Left kidney (tissue), 8 donors: ENCODE measurements at places on chromosomes 12 and 14. TPM values are rescaled to one million over a fixed set of nuclear protein-coding genes. Genes with fewer than 3 reads are reported as not detected.
A peak's percentile ranks its signal among the peaks of the same experiment; 100 is the strongest.

Gene KRT6B
- not detected for polyA plus RNA-seq

DNA sequence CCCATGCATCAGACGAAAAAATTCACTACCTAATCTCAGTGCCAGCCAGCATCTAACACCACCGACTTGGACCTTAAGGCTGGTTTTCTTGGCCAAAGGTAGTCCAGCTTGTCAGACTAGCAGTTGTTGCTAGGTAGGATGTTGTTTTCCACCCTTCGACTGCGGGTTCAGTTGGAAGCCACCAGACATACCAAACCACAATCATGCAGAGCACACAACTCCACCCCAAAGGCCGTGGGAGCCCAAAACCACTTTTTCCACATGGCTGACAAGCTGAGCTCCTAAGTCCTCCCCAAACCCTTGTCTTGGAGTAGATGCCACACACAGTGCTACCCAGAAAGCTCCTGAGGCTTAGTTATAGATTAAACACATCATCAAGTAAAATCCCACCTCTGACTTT, 46.8 kb downstream of the LRIG3 start:
- no peak for DNase-seq

Gene KRT72
- polyA plus RNA-seq = not detected

- DNase-seq = no peak
These were observed 88.5 kb upstream of the DACT1 start for GRCh38 chr14:58549105-58549757.

DNA sequence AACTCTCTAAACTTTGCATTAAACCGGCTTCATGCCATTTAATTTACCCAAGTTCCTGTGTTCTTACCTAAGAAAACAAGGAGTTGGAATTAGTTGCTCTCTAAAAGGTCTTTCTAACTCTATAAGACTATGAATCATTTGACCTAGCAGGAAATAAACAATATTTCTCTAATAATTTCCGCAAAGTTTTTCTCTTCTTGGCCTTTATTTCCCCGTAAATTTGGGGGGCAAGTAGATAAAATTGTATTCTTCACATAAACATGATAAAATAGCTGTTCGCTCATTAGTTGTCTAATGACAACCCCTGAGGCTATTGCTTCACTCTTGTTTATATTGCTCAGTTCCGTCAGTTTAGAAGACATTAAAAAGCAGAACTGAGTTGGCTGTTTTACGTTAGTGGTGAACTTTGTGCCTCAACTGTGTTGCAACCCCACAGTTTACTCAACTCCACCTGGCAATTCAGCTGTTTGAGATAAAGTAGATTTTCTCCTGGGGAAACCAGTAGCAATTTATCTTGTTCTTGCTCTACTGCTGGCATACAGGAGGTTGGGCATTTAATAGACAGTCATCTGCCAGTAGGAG, 74.7 kb downstream of the BTG1 start:
- DNase-seq = no peak

DNA sequence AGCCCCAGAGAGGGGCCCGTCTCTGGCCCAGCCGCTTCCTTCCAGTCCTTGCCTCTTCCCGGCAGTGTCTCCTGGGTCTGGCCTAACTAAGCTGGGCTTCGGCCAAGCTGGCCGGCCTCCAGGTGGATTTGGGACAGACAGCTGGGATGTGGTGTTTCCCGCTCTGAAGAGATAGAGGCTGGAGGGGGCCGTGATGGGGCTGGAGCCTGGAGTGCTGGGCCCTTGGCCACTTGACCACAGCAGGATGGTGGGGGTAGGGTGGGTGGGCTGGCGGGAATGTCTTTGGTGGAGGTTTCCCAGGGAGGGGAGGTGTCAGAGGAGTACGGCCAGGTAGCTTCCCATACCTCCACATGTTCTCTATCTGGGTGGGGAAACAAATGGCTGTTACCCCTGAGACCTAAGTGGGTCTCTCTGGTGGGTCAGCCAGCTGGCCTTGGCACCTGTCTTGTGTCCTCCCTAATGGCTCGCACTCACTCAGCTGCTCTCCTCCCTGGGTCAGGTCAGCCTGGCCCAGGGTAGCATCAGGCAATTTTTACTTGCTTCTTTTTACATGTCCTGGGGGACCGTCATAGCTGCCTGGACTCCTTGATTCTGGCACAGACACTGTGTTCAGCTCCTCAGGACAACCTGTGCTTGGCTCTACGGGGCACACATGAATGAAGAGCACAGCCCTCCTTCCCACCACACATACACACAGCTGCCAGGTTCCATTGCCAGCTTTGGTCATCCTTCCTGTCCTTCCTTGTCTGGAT, 19.8 kb upstream of the PGF start:
- DNase-seq = no peak

DNA sequence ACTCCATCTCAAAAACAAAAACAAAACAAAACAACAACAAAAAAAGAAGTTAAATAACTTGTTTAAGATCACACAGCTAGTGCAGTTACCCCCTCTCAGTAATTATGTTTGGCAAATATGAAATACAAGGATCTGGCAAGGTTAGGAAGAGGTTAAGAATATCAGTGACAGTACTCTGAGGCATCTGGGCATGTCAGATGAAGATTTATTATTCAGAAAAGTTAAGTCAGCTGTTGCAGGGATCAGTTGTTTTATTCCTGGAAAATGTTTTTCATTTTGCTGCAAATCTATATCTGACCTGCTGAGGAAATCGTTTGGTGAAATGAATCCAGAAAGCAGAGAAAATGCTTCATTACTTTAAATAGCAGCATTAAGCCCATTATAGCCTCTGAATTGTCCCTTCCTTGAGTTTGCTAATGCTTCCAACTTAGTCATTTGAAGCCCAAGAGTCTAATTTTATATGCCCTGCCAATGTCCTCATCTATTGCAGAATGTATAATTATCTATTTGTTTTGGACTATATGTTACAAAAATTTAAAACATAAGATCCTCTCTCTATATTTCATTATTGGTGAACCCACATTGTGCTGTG, 8.1 kb downstream of the GPX2 start:
- DNase-seq = no peak

DNA sequence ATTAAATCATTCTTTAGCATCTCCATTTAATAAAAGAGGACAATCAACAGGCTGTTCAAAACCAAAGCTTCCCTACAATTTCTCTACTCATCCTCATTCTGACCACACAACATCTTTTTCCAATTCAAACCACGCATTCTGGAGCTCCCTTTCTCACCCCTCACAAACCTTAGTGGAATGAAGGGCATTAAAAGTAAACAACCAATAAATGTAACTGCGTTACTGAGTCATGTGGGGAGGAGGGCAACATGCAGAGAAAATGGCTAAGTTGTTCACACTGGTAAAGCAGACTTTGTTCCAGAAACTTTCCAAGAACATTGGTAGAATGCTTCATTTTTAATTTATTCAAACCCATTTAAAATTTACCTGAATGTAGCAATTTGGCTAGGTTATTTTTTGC, 19.6 kb downstream of the SOX5 start:
- DNase-seq = no peak

GRCh38 chr12:86249851-86250250, 6.3 kb downstream of the MGAT4C start:
- no peak for DNase-seq

DNA sequence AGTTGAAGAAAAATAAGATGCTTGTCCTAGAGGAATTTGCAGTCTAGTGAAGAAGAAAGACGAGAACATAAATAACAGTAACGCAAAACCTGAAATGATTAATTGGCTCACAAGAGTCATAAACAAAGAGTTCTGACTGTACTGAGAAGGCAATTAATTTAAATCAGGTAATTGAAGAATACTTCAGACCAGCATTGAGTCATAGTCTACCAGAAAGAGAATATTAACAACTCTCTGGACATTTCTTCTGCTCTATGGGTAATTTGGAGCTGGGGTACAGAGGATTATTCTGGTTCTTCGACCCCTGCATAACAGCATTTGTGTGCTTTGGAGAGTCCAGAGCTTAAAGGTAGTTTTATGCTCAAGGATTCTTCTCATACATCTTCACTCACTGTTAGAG, 390.3 kb upstream of the DCN start:
- no peak for DNase-seq

Gene TMEM233
- 1.7 TPM for polyA plus RNA-seq

Gene TMEM30B
- polyA plus RNA-seq = 11.3 TPM

DNA sequence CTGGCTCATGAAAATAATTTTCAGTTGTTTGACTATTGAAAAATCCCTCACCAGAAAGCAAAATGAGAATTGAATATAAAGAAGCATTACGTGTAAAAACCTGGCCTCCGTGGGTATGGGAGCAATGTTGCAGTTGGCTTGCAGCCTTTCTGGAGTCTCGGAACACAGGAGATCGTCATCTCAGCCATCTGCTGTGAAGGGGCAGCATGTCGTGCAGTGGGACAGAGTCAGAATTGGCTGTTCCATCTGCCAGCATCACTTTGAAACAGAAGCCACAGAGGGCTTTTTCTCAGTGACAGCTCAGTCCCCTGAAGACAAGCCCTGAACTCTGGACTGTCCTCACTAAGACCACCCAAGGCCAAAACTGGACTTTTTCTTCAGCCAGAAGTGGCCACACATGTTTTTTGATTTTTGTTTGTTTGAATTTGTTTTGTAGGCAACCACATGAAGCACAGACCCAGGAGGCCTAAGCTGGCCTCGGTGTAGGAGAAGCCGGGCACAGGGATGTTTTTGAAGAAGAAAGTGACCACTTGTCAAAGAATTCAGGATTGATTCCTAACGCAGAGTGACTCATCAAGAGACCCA, 170.8 kb upstream of the DYRK2 start:
- DNase-seq = no peak

Gene NR4A1
- 29.5 TPM for polyA plus RNA-seq

Gene CLMN
- polyA plus RNA-seq = 32.8 TPM

- DNase-seq = no peak
These were observed 72.9 kb downstream of the PRIMA1 start for GRCh38 chr14:93715279-93715927.

Gene ZNF219
- 22.8 TPM for polyA plus RNA-seq

Gene TMBIM4
- 140 TPM for polyA plus RNA-seq

Gene CCDC196
- 0.38 TPM for polyA plus RNA-seq

GRCh38 chr14:104788161-104788818, 7.3 kb downstream of the AKT1 start:
- no peak for DNase-seq

Gene FERMT2
- 183 TPM for polyA plus RNA-seq

Gene DCAF5
- polyA plus RNA-seq = 66.6 TPM

Gene TMPRSS12
- 0.13 TPM for polyA plus RNA-seq

Gene DNAI7
- polyA plus RNA-seq = 7.9 TPM

Gene GLS2
- polyA plus RNA-seq = 2.7 TPM

- no peak for DNase-seq
These were observed 332.5 kb downstream of the MED13L start for GRCh38 chr12:115944837-115945490.

DNA sequence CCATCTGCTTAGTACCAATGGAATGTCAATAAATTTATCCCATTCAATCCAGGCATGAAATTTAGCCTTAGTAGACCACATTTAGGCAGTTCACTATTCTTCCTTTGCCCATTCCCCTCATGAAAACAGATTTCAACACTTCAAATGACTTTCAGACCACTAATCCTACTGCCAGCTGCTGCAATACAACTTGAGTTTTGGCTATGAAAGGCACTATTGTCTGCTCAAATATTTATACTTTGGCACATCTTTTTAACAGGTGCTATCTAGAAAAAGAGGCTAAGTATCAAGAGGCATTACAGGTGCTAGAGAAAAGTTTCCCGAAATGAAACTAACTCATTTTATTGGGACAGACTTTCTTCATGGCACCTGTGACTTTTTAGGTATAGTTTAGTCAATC, 499.8 kb downstream of the C12orf50 start:
- no peak for DNase-seq

GRCh38 chr12:44875417-44875953, 630 bp downstream of the NELL2 start:
- peak; percentile 12 for DNase-seq

DNA sequence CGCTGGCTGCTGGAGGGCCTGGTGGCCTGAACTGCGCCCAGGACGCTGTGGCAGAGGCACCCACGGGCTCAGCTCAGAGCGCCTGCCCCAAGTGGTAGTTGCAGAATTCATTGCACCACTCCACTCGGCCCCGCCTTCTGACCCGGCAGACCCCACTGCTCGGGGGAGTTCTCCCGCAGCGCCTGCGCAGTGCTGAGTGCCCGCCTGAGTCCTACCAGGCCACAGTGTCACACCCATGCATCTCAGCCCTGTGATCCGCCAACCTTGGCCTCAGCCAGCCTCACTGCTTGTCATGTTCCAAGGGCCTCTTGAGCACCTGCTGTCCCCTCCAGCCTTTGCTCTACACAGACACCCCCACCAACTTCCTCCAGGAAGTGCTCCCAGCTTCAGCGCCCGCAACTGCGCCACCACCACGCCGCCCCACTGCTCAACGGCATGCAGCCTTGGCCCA, 12.2 kb downstream of the DEGS2 start:
- no peak for DNase-seq

GRCh38 chr12:18045446-18045992, 44.5 kb downstream of the RERGL start:
- DNase-seq = no peak

GRCh38 chr14:21215879-21216251, 53.4 kb downstream of the HNRNPC start:
- DNase-seq = no peak

GRCh38 chr12:67096533-67097318, 172.4 kb upstream of the CAND1 start:
- DNase-seq = no peak

- no peak for DNase-seq
These were observed 88.8 kb downstream of the ATF7IP start for GRCh38 chr12:14454098-14454907.

Gene KRT73
- not detected for polyA plus RNA-seq

DNA sequence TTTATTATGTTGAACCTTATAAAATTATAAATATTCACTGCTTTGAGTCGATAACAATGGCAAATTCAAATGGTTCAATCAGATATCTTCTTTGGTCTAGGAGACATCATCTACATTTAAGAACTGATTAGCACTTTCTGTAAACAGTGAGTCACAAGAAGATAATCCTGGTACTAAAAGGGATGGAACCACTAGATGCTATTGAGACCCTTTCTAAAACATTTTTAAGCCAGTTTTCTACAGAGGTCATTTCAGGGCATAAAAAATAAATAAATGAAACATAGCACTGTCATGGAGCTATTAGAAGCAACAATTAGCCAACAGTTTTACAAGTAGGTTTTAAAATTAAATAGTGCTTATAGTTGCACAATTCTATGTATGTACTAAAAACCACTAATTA, 212.2 kb downstream of the DUSP6 start:
- no peak for DNase-seq
